ENCODE measurements at places on chromosomes 5 and 9. TPM values are rescaled to one million over a fixed set of nuclear protein-coding genes. Genes with fewer than 3 reads are reported as not detected.

Gene HSD17B4
- 81.1 TPM for total RNA-seq

Gene SAXO1
- total RNA-seq = not detected

Gene FGF10
- not detected for total RNA-seq

Gene LSM11
- 8.7 TPM for total RNA-seq

Gene HAPLN1
- total RNA-seq = not detected

Gene MOCS2
- total RNA-seq = 15.4 TPM

Gene C8G
- 0.76 TPM for total RNA-seq

Gene SPAG8
- 1.5 TPM for total RNA-seq

Gene CAMK4
- total RNA-seq = 71.8 TPM

GRCh38 chr9:5863092-5863746 is 27.5 kb upstream of the MLANA start:
- no peak for DNase-seq
- H3K4me1 ChIP-seq = peaks cover 3% of the 10 kb centered on the region
- no peaks in the 10 kb centered on the region for H3K36me3 ChIP-seq
- H3K27ac ChIP-seq = no peak overlapping the region
- no peak overlapping the region for H3K4me3 ChIP-seq

DNA sequence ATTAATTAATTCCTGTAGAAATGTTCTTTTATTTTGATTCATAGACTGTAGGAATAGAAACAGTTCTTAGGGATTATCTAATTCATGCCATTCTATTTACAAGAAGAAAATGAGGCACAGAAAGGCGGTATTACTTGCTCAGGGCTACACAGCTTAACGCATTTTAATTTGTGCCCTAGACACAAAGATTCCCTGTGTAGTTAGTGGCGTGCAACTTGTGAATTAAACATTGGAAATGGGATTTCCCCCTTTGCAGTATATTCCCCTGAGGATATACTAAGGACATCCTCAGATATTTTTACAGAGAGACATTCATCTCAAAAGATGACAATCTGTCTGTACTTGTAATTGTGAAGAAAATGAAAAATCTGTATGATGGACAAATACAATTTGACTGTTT is 108.1 kb downstream of the SGCD start:
- H3K27ac ChIP-seq = no peak overlapping the region
- no peak for DNase-seq
- no peaks in the 10 kb centered on the region for H3K36me3 ChIP-seq
- H3K4me1 ChIP-seq = no peaks in the 10 kb centered on the region
- no peak overlapping the region for H3K4me3 ChIP-seq
- peaks cover 8% of the 10 kb centered on the region for H3K27me3 ChIP-seq

GRCh38 chr5:65050140-65050539 is 281.4 kb downstream of the CWC27 start:
- H3K27me3 ChIP-seq = peaks cover 10% of the 10 kb centered on the region
- H3K27ac ChIP-seq = no peak overlapping the region
- H3K4me1 ChIP-seq = peaks cover 4% of the 10 kb centered on the region
- no peaks in the 10 kb centered on the region for H3K36me3 ChIP-seq
- H3K4me3 ChIP-seq = no peak overlapping the region

GRCh38 chr5:1735320-1735970 is 64.2 kb downstream of the MRPL36 start:
- no peaks in the 10 kb centered on the region for H3K4me1 ChIP-seq
- no peaks in the 10 kb centered on the region for H3K36me3 ChIP-seq
- no peak for DNase-seq
- peaks cover 12% of the 10 kb centered on the region for H3K27me3 ChIP-seq

- DNase-seq = no peak
- H3K27me3 ChIP-seq = peaks cover 7% of the 10 kb centered on the region
- no peak overlapping the region for H3K27ac ChIP-seq
- H3K4me1 ChIP-seq = no peaks in the 10 kb centered on the region
- no peak overlapping the region for H3K4me3 ChIP-seq
- no peaks in the 10 kb centered on the region for H3K36me3 ChIP-seq
Measured at GRCh38 chr5:1745796-1746370, 53.8 kb downstream of the MRPL36 start.

- H3K4me3 ChIP-seq = no peak overlapping the region
- no peaks in the 10 kb centered on the region for H3K27me3 ChIP-seq
- H3K4me1 ChIP-seq = peaks cover 2% of the 10 kb centered on the region
- DNase-seq = no peak
- no peaks in the 10 kb centered on the region for H3K36me3 ChIP-seq
Measured at GRCh38 chr5:126044931-126045565, 378.2 kb upstream of the GRAMD2B start.

- no peaks in the 10 kb centered on the region for H3K27me3 ChIP-seq
- no peak overlapping the region for H3K4me3 ChIP-seq
- no peaks in the 10 kb centered on the region for H3K4me1 ChIP-seq
Measured at GRCh38 chr5:4735261-4735660, 404.9 kb upstream of the ADAMTS16 start.

- H3K27ac ChIP-seq = no peak overlapping the region
- no peak overlapping the region for H3K4me3 ChIP-seq
- DNase-seq = no peak
- H3K4me1 ChIP-seq = no peaks in the 10 kb centered on the region
Measured at GRCh38 chr9:7320139-7320538, 479.4 kb downstream of the DMAC1 start.

DNA sequence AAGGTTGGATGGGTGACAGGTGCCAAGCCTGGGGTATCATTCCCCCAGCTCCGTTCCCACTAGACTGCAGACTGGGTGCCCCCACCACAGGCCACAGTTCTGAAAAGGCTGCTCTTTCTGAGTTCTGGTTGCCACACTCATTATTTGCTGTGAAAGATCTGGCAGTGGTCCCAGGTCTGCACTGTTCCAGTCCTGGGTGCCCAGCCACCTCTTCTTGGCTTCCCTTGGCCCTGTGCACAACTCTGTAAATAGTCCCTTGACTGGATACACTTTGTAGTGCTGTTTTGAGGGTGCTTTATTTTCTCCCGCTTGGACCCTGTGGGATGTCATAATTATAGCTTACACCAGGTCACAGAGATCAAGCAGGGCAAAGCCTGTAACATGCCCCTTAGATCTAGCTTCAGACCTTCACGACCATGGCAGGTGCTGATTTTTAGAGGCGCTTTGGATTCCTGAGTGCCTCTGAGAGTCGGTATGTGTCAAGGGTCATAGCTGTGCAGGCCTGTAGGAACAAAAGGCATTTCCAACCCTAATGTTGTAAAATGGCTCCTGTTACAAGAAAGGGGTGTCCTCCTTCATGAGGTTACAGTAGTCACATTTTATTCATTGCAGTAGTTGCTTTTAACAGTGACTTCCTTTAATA is 344.9 kb downstream of the ICE1 start:
- no peaks in the 10 kb centered on the region for H3K36me3 ChIP-seq
- no peak for DNase-seq
- no peaks in the 10 kb centered on the region for H3K27me3 ChIP-seq
- no peaks in the 10 kb centered on the region for H3K4me1 ChIP-seq

DNA sequence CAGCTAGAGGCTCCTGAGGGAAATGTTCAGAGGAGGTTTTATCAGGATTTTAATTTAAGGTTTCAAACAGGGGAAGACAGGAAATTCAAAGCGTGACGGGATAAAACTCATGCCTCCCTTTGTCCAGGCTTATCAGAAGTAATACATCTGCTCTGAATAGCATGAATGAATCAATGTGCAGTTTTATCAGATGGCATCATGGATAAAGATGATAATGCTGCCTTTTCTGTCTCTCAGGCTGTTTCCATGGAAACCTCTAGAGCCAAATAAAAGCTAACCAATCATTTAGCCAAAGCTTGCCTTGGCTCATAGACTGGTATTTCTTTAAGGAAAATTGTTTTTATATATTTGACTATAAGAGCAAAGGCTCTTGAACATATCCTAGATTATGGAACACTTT is 16.4 kb downstream of the MFAP3 start:
- no peak overlapping the region for H3K4me3 ChIP-seq
- H3K36me3 ChIP-seq = peaks cover 49% of the 10 kb centered on the region
- H3K4me1 ChIP-seq = peaks cover 19% of the 10 kb centered on the region
- no peak for DNase-seq

GRCh38 chr5:73215891-73216610 is 43.1 kb downstream of the TMEM174 start:
- H3K27ac ChIP-seq = no peak overlapping the region
- peaks cover 74% of the 10 kb centered on the region for H3K27me3 ChIP-seq
- peak; percentile 28 for DNase-seq
- H3K36me3 ChIP-seq = no peaks in the 10 kb centered on the region

- H3K27me3 ChIP-seq = no peaks in the 10 kb centered on the region
- H3K27ac ChIP-seq = no peak overlapping the region
- H3K36me3 ChIP-seq = no peaks in the 10 kb centered on the region
- H3K4me1 ChIP-seq = peaks cover 7% of the 10 kb centered on the region
Measured at GRCh38 chr9:113634596-113635515, 171.3 kb downstream of the RGS3 start.

DNA sequence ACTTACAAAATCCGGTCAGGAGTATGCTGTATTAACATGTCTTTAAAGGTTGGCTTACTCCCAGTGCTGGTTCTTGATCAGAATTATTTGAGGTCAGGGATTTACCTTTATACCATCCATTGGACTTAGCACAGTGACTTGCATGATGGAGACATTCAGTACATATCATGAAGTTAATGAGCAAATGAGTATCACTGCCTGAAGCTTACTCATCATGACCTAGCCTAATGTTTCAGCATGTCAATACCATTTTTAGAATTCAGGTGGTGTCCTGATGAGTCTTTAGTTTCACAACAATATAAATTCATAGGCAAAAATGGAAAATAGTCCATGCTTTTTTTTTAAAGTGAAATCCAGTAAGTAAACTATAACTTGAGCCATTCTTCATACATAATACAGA is 226.0 kb upstream of the C9orf72 start:
- no peaks in the 10 kb centered on the region for H3K36me3 ChIP-seq
- no peaks in the 10 kb centered on the region for H3K4me1 ChIP-seq
- no peak for DNase-seq

DNA sequence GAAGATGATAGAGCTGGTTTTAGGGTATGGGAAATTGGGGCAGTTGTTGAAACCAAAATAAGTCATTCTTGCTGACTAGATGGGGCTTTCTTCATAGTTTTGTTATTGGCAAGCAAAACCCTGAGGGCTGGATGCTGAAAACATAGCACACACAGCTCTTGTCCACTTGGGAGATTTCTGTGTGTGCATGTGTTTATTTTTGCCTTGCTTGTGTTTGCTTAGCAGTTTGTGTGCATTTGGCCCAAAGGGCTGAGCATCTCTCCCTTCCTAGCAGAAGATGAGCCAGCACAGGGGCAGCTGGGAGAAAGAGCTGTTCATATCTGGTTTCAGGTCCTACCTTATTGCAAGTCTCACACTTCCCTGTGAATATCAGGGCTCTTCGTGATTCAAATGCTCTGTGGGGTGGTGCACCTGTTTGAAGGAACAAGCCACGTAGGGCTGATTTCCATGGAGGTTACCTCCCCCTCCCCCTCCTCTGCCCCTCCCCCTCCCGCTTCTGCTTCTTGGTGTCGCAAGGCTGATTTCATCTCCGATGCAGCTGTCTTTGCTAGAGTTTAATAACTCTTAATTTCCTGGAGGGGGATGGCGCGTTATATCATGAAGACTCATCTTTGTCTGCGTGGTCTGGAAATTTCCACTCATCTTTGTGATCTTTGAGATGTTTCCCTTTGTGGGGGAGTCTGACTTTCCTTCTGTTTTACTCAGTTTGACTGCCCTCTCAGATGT is 296.5 kb downstream of the ARHGAP26 start:
- H3K4me3 ChIP-seq = no peak overlapping the region
- H3K27me3 ChIP-seq = no peaks in the 10 kb centered on the region
- no peak for DNase-seq
- peaks cover 51% of the 10 kb centered on the region for H3K4me1 ChIP-seq
- peak overlapping the region; percentile 90 for H3K27ac ChIP-seq
- H3K36me3 ChIP-seq = peaks cover 66% of the 10 kb centered on the region

GRCh38 chr9:21852754-21853153 is 50.3 kb downstream of the MTAP start:
- no peaks in the 10 kb centered on the region for H3K27me3 ChIP-seq
- H3K27ac ChIP-seq = no peak overlapping the region
- no peak for DNase-seq
- H3K4me3 ChIP-seq = no peak overlapping the region
- H3K4me1 ChIP-seq = peaks cover 12% of the 10 kb centered on the region
- H3K36me3 ChIP-seq = peaks cover 80% of the 10 kb centered on the region

- no peaks in the 10 kb centered on the region for H3K4me1 ChIP-seq
- peaks cover 1% of the 10 kb centered on the region for H3K27me3 ChIP-seq
- H3K27ac ChIP-seq = no peak overlapping the region
- no peaks in the 10 kb centered on the region for H3K36me3 ChIP-seq
- DNase-seq = no peak
Measured at GRCh38 chr5:107968998-107969397, 298.3 kb upstream of the EFNA5 start.

- H3K27me3 ChIP-seq = no peaks in the 10 kb centered on the region
- H3K4me3 ChIP-seq = no peak overlapping the region
- no peaks in the 10 kb centered on the region for H3K36me3 ChIP-seq
- no peak overlapping the region for H3K27ac ChIP-seq
- no peak for DNase-seq
Measured at GRCh38 chr5:167479779-167480178, 811.7 kb upstream of the WWC1 start.

- H3K36me3 ChIP-seq = no peaks in the 10 kb centered on the region
- no peak for DNase-seq
- H3K27ac ChIP-seq = no peak overlapping the region
- H3K4me1 ChIP-seq = no peaks in the 10 kb centered on the region
- H3K4me3 ChIP-seq = no peak overlapping the region
Measured at GRCh38 chr5:52300703-52301372, 486.9 kb upstream of the ITGA1 start.

GRCh38 chr5:96339862-96340261 is 93.2 kb downstream of the PCSK1 start:
- no peak overlapping the region for H3K27ac ChIP-seq
- peaks cover 19% of the 10 kb centered on the region for H3K4me1 ChIP-seq
- H3K4me3 ChIP-seq = no peak overlapping the region
- no peak for DNase-seq
- peaks cover 38% of the 10 kb centered on the region for H3K27me3 ChIP-seq

DNA sequence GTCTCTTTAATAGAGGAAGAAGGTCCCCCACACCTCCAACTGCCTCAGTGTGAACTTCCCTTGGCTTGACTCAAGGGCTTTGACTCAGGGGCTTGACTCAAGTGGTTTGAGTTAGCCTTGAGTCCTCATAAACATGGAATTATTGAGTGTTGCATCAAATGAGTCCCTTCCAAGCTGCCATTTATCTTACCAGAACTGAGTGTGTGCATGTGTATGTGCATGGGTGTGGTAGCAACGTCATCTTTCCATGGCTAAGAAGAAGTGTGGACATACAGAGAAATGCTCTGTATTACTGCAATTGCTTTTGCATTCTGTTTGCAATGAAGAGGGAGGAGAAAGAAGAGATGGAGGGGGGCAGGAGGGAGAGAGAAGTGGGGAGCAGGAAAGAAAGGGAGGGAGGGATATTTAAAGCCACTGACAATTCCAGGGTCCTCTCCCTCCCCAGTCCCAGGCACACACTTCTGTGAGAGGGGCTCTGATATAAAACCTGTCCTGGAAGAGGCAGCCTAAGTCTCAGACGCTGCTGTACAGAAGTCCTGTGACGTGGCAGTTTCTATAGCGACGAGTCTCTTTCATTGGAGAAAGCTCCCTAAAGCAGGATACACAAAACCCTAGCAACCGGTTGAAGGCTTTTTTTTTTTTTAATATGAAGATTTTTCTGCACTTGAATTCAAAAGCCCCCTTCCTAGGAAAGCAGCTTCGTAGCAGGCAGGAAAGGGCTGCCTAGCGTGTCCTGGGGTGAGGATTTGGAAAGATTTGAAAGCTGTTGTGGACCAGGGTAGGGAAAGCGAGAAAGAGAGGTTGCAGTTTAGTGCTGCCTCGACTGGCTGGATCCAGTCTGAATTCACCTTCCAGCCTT is 93.3 kb upstream of the MAP1B start:
- no peaks in the 10 kb centered on the region for H3K4me1 ChIP-seq
- H3K27me3 ChIP-seq = peaks cover 12% of the 10 kb centered on the region

All from activated T-helper 2 cell treated with anti-CD3 and anti-CD28 coated beads, Interferon-gamma antibody, Interleukin-2, Interleukin-4, amounts not matched to agents 10 μg/mL and 5 μg/mL and 100 μg/mL, durations not matched to agents 14 hours and 24 hours and 36 hours (primary cell).